ENCODE measurements at places on chromosomes 4 and X.

- no peak for DNase-seq
Observed at GRCh38 chrX:68503836-68504636, 5.2 kb downstream of the YIPF6 start.

- no peak for DNase-seq
Observed at GRCh38 chrX:123917069-123917468, 44.4 kb upstream of the STAG2 start.

DNA sequence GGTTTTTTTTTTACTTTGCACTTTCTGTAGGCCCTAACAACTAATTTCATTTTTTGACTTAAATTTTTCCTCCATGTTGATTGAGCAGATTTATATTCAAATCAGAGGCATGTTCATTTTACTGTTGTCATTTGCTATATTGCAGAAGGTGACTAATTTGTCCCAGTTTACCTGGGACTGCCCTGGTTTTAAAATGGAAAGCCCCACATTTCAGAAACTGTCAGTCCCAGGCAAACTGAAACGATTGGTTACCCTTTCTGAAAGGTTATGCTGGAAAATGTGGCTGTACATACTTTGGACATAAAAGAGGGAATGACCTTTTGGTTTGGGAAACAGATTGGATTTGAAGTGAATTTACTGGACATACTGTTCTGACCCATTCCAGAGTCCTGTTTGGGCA, 160.0 kb downstream of the SPCS3 start:
- DNase-seq: no peak

GRCh38 chr4:86521373-86521969, 72.6 kb upstream of the PTPN13 start:
- no peak for DNase-seq

DNA sequence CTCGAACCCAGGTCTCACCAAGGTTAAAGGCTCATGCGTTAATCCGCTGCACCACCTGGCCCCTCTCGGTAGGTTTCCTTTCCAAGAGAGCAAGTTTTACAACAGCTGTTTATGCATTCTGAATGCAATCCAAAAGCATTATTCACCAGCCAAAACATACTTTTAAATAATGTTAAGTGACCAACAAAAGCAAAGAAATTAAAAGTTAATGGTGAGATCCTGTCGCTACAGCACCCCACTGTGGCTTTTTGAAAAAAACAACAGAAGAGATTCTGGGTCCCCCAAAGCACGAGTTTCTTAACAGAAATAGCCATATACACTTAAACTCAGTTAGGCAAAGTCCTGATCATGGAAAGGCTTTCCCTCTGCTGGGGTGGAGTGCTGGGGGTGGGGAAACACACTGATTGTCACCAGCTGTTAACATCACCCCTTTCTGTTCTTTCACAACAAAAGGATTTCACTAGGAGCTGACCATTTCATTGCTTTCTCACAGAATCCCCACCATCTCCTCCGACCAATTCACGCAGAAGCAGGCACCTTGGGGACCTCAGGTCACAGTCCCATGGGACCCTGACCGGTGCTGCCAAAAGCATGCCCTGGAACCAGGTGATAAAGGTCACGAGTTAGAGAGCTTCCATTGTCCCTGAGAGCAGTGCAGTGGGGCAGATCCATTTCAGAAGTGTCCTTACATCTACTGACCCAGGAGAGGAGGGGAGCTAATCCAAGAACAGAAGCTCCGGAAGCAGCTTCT, 51.2 kb downstream of the ZNF827 start:
- DNase-seq: no peak

DNA sequence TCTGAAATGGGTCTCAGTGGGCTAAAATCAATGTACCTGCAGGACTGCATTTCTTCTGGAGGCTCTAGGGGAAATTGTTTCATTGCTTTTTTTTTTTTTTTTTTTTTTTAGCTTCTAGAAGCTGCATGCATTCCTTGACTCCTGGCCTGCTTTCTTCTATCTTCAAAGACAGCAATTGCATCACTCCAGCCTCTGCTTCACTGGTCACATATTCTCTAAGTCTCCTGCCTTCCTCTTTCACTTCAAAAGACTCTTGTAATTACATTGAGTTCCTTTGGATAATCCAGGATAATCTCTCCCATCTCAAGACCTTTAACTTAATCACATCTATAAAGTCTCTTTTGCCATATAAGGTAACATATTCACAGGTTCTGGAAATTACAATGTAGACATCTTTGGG, 11.3 kb upstream of the PCYT1B start:
- DNase-seq: no peak
